ENCODE measurements at places on chromosomes 11 and 22.

DNA sequence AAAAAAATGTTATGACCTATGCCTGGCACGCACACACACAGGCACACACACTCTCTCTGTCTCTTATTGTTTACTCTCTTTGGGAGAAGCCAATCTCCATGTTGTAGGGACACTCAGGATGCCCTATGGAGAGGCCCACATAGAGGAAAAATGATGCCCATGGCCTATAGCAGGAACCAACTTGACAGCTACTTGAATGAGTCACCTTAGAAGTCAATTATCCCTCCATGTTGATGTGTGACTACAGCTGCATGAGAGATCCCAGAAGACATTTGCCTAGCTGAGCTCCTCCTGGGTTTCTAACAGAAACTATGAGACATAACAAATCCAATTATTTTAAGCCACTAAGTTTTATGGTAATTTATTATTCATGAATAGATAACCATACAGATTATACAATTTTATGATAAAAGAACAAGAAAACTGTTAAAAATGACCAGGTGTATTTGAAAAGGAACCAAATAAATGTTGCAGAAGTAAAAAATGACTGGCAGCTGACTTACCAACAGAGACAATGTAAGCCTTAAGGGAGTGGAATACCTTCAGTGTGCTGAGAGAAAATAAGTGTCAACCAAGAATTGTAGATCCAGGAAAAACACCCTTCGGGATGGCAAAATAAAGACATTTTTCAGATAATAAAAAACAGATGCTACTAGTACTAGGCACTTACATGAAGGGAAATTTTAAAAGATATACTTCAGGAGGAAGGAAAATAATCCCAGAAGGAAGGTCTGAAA, 403.7 kb upstream of the SYN3 start:
- no peak for DNase-seq

DNA sequence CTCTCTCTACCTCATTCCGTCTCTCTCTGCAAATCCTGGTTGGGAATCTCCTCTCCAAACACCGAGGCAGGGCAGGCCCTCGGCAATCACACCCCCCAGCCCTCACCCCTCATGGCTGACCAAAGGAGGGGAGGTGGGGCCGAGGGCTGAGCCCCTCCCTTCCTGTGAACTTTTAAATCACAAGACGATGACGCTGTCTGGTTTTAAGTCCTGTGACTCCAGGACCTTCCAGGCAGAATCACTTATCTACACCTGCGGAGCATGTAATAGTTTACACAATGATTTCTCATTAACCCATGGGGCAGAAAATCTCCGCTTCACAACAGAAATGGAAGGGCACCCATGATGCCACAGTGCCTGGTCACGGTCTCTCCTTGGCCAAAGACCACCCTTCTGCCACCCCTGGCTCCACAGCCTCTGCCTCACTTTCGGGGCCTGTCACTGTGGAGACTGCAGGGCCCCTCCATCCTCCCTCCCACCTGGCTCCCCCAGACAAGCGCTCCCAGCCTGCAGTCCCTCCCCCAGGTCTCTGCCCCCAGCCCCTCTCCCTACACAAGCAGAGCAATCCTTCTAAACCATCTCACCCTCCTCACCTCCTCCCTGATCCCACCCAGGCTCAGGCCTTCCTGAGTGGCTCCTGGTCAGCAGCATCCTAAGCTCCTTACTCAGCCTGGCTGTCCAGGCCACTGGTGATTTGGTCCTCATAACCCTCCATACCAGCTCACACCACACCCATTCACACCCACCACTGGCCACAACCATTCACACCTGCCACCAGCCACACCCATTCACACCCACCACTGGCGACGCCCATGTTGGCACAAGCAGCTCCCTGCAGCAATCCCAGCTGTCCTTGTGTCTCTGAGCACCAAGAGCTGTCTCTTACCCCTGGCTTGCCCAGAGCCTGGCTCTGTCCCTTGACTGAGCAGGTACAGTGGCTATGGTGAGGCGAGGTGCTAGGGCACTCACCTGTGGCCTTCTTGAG, 30.7 kb upstream of the ARFGAP3 start:
- no peak for DNase-seq

DNA sequence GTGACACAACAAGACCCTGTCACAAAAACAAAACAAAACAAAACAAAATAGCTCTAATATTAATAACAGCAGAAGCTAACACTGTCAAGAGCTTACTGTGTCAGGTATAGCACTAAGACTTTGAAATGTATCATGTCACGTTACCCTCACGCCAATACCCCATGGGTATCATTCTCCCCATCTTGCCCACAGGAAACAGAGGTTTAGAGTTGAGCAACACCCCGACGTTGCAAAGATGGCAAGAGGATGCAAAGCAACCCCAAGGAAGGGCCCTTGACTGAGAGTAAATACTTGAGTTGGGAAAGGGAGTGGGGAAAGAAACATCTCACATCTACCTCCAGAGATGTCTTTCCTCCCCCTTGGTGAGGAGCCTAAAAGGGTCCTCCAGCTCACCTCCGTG, 366.8 kb downstream of the LARGE1 start:
- DNase-seq, result peak; percentile 70

DNA sequence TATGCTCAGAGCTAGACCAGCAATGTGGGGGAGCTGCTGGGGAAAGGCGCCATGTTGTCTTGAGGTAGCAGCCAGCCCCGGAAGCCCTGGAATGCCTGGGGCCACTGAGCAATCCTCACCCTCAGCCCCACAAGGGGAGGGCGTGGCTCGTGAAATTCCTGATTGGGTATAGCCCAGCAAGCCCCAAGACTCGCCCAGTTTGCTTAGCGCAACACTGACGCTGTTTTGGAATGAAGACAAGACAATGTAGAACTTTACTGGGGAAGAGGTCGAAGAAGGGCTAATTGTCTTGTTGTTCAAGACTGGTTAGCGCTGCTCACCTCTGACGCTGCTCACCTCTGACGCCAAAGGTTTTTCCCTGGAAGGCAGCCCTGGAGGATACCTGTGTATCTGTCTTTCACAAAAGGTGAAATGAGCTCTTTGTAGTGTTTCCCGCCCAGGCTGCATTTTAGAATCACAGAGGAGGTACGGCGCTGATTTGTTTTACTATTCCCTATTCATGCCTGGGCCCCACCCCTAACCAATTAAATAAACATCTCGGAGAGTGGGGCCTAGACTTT, 47.6 kb downstream of the ST3GAL4 start:
- no peak for DNase-seq

DNA sequence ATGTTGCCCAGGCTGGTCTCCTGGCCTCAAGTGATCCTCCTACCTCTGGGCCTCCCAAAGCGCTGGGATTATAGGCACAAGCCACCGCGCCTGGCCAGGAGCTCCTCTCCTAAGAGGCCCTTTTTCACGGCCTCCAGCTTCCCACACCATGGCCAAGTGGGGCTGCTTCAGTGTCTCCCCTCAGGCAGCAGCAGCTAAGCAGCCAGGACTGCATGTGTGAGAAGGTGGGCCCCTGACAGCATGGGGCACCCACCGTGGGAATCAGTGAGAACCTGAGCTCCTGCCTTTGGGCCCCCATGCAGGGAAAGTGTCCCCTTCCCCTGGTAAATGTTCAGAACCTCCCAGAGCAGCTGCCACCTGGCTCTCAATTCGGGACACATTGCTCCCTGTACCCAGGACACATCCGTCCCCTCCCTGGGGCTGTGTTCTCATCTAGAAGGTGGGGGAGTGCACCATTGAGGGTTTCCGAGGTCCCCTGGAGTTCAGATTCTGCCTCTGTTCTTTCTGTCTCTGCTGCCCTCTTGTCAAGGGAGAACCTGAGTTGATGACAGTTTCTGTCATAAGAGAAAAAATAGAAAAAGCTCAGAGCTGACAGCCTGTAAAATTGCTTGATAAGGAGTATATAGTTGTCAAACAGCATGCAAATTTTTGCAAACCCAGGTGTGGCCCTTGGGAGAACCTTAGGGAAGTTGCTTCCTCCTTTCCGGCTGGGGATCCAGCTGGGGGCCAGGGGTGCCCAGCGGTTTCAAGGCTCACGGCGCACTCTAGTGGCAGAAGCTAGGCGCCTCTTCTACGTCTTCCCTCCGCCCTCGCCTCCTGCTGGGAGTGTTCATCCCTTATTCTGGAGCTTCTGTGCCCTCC, 29.7 kb downstream of the FAM83F start:
- peak; percentile 82 for DNase-seq

DNA sequence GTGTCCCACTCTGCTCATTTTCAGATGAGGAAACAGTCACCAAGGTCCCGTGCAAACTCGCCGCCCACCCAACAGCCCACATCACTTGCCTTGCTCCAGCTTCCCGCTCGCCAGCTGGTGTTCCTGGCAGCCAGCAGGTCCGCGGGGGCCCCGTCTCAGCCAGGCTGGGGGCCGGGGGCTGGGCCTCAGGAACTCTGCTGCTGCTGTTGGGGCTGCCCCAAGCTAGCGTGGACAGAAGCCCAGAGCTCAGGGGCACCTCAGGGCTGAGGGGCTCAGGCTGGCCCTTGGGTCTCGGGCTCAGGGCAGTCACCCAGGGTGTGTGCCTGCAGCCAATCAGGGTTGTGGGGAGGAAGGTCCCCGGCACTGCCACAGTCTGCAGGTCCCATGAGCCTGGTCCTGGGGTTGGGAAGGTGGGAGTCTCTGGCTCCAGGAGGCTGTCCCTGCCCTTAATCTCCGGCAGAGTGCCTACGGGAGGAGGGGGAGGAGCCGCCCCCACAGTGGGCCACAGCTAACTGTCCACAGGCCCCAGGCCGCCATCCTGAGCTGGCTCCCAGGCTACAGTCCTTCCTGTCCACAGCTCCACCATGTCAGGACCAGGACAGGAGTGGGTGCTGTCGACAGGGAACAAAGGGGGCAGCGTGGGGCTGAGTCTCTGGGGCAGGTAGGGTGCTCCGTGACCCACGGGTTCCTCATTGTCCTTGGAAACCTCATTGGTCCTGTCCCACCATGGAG, 65.2 kb downstream of the ARFGAP3 start:
- no peak for DNase-seq

DNA sequence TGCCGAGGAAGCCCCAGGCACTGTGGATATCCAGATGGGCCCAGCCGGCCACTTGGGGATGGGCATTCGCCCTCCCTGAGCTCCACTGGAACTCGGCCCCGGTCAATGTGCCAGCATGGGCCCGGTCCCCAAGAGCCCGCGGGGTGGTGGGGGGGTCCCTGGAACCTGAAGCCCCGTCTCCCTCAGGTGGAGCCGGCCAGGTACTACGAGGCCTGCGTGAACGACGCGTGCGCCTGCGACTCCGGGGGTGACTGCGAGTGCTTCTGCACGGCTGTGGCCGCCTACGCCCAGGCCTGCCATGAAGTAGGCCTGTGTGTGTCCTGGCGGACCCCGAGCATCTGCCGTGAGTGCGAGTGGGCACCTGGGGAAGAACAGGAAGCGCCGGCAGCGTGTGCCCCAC, 21.2 kb downstream of the MUC5AC start:
- no peak for DNase-seq

DNA sequence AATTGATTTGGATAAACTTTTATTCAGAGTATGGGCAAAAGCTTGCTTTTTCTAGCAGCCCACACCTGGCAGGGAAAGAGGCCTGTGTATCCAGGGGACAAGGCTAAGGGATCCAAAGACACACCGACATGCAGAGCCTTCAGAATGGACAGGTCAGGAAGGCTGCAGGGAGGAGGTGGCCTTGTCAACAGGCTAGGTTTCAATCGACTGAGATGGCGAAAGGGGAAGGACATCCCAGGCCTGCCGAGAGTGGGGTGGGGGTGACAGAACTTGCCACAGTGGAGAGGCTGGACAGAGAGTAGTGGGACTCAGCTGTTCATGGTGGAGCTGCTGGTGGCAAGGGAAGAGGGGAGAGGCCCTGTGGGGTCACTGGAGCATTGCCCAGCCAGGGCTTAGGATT, 5.3 kb upstream of the SLC39A13 start:
- DNase-seq, result no peak

DNA sequence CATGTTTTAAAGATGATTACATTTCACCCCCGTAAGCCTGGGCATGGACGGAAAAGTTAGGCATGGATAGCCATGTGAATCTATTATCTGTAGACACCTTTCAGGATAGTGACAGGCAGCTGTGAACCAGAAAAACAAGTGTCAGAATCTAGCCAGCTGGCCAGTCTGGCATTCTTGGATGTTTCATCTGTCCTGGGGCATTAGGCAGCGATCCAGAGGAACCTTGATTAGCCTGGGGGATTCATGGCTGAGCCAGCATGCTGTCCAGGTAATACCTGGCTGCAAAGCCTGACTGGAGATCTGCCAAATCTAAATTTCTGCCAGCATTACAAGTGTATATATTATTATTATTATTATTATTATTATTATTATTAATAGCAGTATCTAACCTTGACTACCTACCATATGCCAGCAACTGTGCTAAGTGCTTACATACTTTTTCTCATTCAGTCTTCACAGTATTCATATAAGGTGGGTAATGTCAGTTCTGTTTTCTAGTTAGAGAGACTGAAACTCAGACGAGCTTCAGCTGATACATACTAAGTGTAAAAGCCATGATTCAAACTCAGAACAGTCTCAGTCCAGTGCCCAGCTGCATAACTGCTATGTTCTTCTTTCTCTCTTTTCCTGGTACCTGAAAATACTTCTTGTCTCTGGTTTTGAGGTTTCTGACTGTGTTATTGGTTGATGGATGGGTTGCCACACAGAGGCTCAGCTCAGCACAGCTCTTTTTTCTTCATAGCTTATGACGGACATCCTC, 12.8 kb downstream of the BMAL1 start:
- no peak for DNase-seq

DNA sequence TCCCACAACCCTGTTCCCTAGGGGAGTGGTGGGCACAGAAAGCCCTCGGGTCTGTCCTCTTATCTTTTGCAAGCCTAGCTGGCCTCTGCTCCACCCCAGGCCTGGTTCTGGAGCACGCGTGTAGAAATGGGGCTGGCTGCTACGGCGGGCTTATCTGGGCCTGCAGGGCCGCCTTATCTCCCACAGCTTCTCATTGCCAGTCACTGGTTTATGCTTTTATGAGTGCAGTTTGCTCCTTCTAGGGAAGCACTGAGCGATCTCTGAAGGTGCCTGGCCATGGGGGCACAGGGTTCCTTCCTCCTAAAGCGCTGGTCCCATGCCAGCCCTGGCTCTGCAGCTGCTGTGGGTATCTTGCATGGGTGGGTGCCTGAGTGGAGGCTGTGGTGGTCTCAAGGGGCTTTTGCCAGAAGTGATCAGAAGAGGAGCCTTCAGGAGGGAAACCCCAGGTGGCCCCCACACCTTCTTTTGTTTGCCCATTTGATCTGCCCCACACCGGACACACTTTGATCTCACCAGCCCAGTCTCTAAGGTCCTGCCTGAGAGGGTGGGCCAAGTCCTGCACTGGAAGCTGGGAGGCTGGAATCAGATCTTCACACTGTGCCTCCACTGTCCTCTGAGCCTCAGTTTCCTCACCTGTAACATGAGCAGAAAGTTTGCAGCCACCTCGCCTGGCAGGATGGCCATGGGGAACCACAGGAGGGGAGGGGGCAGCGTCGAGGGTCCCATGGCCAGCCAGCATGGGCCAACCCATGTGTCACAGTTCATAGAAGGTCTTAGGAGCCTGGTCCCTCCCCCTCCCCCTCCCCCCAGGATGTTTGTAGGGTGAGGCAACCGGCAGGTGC, 86.6 kb upstream of the FGF3 start:
- DNase-seq, result peak; percentile 94

Data from hematopoietic multipotent progenitor cell treated with erythropoietin and hydrocortisone succinate and interleukin-3 and kit ligand, for 4 days (in vitro differentiated cells).